AG09319 (cell line): ENCODE measurements at places on chromosomes 3 and 15.

- no peak for DNase-seq
Observed at GRCh38 chr3:101828691-101829436, 20.4 kb upstream of the NFKBIZ start.

DNA sequence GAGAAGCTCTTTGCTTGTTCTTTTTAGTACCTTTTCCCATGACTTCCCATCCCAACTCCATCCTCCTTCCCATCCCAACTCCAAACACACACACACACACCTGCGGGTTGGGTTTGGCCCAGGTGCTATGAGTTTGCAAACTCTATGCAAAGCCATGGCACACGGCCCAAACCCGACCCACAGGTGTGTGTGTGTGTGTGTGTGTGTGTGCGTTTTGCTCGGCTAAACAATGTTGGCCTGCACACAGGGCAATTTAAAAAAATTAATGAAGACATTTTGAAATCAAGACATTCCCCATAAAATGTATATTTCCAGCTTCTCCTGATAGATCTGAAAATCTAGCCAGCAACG, 103.7 kb upstream of the TLE3 start:
- no peak for DNase-seq

- no peak for DNase-seq
Observed at GRCh38 chr3:14263317-14264005, 84.8 kb downstream of the LSM3 start.

DNA sequence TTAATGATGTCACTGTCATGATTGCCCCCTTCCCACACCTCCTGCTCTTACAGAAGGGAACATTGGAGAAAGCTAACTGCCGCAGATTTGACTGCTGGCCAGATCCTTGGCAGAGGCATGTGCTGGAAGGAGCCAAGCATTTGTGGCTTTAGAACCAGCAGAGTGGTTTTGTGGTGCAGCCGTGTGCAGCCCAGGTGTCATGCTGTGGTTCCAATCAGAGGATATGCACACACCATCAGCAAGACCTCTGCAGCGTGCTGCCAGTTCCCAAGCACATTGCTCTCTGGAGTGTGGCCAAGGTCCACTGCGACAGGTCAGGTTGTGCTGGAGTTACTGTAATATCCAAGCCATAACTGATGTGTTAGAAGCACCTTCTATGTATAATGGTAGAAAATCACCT, 61.6 kb downstream of the OTOL1 start:
- no peak for DNase-seq

- no peak for DNase-seq
Observed at GRCh38 chr3:72494130-72494529, 354.1 kb downstream of the SHQ1 start.

DNA sequence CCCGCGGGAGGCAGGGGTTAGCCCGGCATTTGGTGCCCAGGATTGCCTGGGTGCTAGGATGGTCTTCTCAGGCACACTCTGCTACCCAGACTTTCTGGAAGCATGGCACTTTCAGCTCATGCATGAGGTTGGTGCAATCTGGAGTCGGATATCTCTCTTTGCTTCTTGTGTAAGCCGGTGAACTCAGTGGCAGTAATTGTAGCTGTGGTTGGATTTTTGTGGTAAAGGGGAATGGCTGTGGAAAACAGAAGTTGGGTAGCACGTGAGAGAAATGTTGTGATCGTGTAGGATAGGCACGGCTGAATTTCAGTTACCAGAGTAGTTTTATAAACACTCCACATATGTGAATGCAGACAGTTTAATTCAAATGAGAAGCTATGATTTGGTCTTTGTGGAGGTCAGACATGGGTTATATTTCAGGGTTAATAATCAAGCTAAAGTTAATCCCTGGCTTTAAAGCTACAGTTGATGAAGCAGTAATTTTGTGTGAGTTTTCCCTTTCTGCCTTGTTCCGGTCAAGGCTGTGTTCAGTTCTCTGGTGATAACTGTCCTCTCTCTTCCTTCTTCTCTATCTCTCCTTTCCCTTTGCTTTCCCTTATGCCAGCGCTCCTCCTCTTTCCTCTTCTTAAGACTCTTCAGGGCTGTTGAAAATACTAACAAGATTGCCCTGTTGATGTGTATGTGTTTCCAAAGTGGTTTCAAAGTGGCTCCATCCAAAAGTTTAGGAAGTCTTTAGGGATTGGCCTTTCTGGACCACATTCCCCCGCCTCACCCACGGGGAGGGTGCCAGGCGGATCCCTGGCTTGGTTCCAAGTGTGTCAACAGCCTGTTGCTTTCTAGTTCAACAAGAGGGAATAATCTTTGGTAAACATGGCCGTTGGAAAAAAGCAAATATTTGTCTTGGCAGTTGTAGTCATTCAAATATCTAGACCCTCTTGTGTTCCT, 404.6 kb upstream of the C2CD4B start:
- peak; percentile 91 for DNase-seq

DNA sequence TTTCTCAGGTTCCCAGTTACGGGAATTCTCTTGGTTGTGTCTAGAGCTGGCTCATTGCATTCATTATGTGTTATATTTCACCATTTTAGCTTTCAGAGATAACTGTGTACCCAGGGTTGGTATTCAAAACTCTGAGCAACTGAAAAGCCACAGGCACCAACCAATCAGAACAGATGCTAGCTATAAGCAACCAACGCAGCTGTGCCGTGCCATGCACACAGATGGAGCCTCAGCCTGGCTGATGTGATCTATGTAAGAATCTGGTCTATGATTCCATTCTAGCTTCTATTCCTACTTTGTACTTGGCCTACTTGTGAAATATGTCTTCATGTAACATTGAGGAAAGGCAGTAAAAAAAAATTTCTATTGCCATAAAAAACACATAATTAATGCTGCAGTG, 95.0 kb upstream of the CCDC80 start:
- DNase-seq = no peak

- no peak for DNase-seq
Observed at GRCh38 chr3:142999881-143000280, 1.5 kb upstream of the U2SURP start.

- no peak for DNase-seq
Observed at GRCh38 chr15:40251486-40252140, 12.8 kb downstream of the PAK6 start.

GRCh38 chr15:59828861-59829260, 139.7 kb upstream of the BNIP2 start:
- no peak for DNase-seq

- DNase-seq = no peak
Observed at GRCh38 chr3:8532251-8532871, 30.7 kb downstream of the LMCD1 start.

DNA sequence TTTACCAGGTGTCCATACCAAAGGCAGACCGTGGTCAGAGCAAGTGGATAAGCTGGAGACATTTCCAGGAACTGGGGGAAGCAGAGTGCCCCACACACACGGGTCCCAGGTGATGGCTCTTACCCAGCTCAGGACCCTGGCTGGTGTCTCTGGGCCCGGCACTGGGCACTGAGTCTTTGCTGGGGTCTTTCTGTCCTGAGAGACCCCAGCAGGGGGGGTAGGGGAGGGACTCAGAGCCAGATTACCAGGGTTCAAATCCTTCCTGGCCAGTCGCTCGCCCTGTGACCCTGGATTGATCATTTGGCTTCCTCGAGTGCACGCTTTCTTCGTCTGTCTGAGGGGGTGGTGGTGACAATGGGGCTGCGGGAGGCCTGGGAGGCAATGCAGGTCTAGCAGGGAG, 95.7 kb downstream of the PLXNA1 start:
- no peak for DNase-seq

DNA sequence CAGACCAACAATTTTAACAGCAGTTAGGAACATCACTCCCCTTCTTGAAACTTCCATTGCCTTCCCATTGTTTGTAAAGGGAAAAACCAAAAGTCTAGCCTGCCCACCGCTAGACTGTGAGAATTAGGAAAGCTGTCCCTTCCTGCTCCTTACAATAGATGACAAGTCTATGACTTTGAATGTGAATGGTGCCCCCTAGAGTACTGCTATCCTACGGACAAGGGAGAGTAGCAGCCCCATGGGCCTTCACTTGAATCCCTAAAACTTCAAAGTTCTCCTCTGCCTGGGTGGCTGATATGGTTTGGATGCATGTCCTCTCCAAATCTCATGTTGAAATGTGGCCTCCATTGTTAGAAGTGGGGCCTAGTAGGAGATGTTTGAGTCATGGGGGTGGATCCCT, 41.0 kb upstream of the FSIP1 start:
- no peak for DNase-seq

- DNase-seq = peak; percentile 11
Observed at GRCh38 chr3:77081240-77081661, 41.4 kb downstream of the ROBO2 start.

DNA sequence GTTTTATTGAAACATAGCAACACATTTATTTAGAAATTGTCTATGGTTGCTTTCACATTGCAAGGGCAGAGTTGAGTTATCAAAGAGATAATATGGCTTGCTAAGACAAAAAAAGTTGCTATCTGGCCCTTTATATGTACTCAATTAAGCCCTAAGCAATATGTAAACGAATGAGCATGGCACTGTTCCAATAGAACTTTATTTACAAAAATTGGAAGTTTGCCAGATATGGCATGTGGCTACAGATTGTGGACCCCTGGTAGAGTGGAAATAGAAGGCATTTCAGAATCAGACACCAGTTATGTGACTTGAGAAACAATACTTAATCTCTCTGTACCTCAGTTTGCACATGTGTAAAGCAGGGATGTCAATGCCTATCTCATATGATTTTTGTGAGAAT, 515.6 kb upstream of the SGO1 start:
- DNase-seq = no peak

- no peak for DNase-seq
Observed at GRCh38 chr3:133138017-133138416, 99.8 kb downstream of the TMEM108 start.
